Suprapubic skin (tissue), 4 donors: ENCODE measurements at places on chromosomes 13 and 19. TPM values are rescaled to one million over a fixed set of nuclear protein-coding genes. Genes with fewer than 3 reads are reported as not detected.

Gene DAND5
- not detected for total RNA-seq

DNA sequence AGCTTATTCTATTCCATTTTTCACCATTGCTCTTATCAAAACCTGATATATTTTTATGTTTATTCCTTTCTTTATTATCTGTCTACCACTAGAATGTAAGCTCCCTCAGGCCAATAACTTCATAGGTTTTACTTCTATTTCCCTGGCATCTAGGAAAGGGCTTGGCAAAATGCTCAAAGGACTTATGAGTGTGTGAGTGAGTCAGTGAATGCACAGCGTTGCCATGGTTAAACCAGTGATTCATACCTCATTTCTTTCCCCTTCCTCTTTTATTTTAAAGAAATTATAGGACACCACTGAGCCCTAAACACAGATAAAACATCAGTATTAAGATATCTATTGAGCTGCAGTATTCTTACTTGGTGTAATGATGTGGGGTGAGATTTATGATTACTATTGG lies 162.1 kb downstream of the GPC6 start:
- DNase-seq, result no peak

DNA sequence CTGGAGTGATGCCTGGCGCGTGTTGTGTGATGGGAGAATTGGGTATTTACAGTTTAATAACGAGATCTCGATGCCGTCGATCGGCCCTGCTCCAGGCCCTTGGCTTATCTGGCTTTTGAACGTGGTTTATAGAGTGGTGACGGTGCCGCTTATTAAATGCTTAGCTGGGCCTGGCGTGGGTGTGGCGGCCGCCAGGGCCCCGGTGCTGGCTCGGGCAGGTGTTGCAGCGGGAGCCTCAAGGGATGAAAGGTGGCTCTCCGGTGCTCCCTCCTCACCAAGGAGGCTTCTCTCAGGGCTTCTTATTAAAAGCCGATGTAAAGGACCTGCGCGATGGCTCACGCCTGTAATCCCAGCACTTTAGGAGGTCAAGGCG lies 173.8 kb downstream of the KDM4B start:
- DNase-seq, result no peak

Gene SAMD1
- 28.8 TPM for total RNA-seq

Gene TTC9B
- total RNA-seq, result not detected

GRCh38 chr13:76723551-76724232 lies 162.5 kb downstream of the KCTD12 start:
- DNase-seq, result no peak

Gene LRRC8E
- total RNA-seq, result 15.2 TPM

DNA sequence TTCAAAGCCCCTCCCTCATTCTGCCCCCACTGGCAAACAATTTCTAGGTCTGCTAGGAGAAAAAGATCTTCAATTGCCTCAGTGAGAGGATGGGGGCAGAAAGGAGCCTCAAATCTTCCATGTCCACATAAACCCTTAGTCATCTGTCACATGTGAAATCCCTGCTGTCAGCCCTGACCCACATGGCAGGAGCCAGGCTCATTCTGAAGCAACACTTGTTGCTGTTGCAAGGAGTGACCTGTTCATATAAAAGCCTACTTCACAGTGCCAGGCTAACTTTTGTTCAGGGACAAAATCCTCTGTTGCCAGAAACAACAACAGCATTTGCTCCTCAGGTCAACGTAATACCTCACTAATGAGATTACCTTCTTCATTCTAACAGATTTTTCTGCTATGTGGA lies 70.5 kb downstream of the IRS2 start:
- no peak for DNase-seq

Gene GSX1
- total RNA-seq, result not detected

Gene PTPRS
- 171 TPM for total RNA-seq

GRCh38 chr13:40047322-40047771 lies 391.9 kb downstream of the COG6 start:
- no peak for DNase-seq

GRCh38 chr19:51573331-51573730 lies 2.2 kb downstream of the ZNF175 start:
- no peak for DNase-seq

DNA sequence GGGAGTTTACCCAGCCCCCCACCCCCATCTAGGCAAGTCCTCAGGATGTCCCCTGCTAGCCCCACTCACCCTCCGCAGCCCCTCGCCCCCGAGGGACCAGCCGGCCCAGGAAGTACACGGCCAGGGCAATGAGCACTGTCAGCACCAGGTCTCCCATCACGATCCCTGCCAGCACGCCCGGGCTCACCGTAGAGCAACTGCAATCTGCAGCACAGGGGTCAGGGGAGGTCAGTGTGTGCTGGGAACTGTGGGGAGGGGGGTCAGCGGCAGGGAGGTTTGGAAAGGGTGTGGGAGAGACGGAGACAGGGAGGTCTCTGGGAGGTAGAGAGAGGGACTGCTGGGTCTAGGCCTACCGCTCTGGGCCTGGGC lies 734 bp downstream of the TYROBP start:
- no peak for DNase-seq

GRCh38 chr19:13149628-13150186 lies 468 bp downstream of the STX10 start:
- no peak for DNase-seq

Gene ZNF497
- total RNA-seq, result 2.4 TPM

Gene HSPH1
- total RNA-seq, result 30.4 TPM

Gene EHD2
- 83.4 TPM for total RNA-seq

DNA sequence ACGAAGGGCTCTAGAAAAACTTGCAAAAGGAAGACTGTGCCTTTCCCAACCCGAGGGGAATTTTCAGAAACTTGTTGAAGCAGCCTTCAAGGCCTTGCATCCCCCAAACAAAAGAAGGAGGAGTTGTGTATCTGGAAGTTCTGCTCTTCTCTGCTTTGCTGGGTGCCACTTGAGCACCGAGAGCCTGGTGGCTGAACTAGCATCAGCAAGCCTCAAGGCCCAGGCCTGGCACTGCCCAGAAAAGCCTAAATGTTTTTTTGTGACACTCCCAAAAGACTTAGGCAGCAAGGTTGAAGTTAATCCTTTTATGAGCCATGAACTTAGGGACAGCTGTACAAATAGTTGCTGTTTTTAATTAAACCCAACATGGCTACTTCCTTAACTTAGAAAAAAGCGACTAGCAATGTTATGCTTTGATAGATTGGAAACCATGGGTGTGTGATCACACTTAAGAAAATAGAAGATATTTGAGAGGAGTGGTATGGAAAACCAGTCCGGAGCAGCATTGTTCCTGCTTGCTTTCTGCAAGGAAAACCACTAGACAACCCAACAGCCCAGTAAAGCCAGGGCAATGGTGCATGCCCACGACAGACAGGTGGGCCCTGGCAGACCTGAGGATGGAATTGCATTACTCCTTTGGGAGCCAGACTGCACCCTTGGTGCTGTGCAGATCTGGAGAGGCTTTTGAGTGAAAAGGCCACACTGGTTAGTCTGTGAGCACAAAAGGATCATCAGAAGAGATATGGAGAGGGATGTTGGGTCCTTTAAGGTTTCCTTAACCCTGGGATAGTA lies 788 bp upstream of the DLEU7 start:
- no peak for DNase-seq
